ENCODE measurements at places on chromosomes 11 and 22. TPM values are rescaled to one million over a fixed set of nuclear protein-coding genes. Genes with fewer than 3 reads are reported as not detected.

TSGA10IP gene
- total RNA-seq = not detected

GRM5 gene
- not detected for total RNA-seq

PYGM gene
- 0.54 TPM for total RNA-seq

OR2AT4 gene
- total RNA-seq = not detected

UCP3 gene
- 0.07 TPM for total RNA-seq

FADS2 gene
- total RNA-seq = 23.1 TPM

LRRC10B gene
- total RNA-seq = not detected

DRD4 gene
- 0.23 TPM for total RNA-seq

P2RX6 gene
- total RNA-seq = 5.2 TPM

CELSR1 gene
- 7.0 TPM for total RNA-seq

PTPRCAP gene
- total RNA-seq = not detected

MRGPRF gene
- not detected for total RNA-seq

TAF1D gene
- total RNA-seq = 294 TPM

IFITM5 gene
- not detected for total RNA-seq

DNA sequence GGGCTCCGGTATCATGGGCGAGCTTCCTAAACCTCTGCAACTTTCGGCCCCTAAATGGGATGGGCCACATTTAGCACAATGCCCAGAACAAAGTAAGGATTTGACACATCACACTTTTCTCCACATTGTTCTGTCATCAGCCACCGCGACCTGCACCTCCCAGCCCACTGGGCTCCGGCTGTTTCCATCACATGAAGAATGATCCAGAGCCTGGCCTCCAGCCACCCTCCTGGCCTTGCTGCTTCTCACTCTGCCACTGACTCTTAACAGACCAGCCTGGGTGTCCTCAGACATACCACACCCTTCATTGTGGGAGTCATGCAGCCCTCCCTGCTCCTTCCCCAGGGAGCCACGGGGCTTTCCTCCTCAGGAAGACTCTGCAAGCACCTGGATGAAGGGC, 113.7 kb downstream of the IGLL1 start:
- DNase-seq = no peak

DNA sequence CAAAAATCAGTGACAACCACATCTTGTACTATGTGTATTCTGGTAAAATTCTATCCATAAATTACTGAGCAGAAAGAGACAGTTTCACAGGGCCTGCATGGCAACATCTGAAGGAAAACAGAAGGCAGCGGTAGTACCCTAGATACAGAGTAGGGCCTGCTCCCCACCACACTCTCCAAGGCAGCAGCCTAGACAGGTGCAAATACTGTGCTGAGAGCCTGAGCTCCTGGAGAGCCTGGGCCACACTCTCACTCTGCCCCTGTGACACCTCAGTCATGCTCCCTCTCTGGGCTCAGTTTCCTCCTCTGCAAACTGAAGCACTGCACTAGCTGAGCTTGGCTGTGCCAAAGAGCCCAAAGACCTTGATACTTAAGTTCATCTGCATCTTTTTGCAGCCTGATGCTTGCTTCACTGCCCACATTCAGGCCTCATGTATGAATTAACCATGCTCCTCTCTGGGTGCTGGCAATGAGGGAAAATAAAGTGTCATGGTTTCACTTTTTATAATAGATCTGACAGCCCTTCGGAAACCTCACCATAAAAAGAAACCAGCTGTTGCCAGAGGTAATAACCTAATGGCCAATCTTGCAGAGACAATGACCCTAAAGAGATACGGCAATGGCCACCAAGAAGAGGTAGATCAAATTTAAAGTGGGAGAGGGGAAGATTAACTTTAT, 104.7 kb downstream of the PLEKHA7 start:
- no peak for DNase-seq

- DNase-seq = no peak
Measured at GRCh38 chr11:9072626-9073176, 18.7 kb downstream of the SCUBE2 start.

GRCh38 chr11:128283451-128283850, 303.9 kb downstream of the ETS1 start:
- DNase-seq = no peak

- no peak for DNase-seq
Measured at GRCh38 chr22:22318723-22319465, 74.3 kb downstream of the VPREB1 start.

DNA sequence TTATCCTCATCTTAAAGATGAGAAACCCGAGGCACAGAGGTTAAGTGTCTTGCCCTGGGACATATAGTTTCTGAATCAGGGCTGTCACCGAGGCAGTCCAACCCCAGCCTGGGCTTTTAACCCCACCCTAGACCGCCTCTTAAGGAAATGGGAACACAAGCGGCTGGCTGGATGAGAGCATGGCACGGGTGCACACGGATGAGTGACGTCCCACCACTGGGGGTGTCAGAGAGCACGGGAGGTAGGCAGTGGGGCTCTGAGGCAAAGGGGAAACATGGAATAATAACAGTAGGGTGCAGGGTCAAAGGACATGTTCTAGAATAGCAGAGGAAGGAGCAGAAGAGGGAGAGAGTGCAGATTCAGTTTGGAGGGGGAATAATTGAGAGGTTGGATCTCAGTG, 22.3 kb downstream of the PPFIBP2 start:
- no peak for DNase-seq

DNA sequence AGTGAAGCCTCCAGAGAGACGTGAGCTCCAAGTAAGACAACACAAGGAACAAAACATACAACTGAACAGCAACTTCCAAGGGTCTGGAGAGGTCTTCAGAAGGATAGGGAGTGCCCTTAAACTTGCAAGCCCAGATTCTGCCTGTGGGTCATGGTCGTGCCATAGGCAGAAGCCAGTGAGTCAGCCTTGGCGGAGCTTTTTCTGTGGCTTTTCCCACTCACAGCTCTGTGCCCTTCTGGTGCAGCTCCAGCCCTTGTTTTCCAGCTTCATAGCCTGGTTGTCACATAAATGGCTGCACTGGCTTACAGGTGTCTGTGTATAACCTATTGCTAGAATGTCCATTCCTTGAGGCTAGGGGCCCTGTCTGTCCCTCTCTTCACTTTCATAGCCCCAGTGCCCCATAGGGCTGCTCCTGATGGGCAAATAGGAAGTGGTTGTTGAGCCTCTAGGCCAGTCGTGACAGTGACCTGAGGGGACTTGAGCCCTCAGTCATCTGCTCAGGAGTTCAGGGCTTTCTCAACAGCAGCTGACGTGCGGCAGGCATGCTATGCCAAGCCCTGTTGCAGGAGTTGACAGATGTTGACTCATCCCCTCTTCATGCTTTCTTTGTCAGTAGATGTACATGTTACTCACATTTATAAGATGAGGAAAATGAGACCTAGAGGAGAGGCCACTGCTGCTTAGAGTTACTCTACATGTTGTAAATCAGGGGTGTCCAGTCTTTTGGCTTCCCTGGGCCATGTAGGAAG, 7.4 kb downstream of the MED15 start:
- no peak for DNase-seq

DNA sequence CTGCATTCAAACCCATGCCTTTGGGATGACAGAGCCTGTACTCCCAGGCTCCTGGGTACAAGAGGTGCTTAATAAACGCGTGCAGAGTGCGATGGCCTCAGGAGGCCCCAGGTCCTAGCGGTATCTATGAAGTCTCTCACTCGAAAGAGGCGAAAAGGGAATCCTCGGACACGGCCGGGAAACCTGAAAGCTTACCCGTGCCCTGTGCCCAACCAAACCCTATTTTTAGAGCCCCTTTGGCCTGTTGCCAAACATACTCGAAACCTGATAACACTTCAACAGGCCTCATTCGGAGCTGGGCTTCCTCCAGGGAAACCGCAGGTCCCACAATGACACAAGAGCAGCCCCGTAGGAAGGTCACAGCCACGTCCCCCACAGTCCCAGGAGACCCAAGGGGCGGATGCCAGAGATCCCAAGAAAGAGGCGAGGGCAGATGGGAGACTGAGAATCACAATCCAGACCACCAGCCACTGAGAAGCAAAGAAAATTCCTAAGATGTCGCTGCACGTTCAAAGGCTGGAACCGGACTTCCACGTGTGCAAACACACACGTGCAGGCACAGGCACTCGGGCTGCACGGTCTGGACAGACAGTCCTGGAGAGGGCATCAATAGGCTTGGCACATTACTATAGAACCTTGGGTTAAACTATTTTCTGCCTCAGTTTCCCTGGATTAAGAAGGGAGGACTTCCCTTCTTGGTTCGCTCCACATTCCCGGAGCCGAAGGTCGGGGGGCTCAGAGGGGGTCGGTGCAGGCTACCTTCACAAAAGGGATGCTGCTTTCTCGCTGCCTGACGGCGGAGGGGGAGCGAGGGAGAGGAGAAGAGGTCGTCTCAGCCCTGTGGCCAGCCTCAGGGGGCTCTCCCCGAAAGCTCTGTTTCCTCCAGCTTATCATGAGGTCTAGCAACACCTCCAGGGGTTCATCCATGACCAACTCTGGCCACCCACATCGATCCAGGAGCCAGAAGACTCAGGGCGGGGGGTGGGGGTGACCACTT, 8.2 kb downstream of the PDGFB start:
- no peak for DNase-seq

GRCh38 chr11:14645985-14646900, 2.6 kb downstream of the PDE3B start:
- no peak for DNase-seq

DNA sequence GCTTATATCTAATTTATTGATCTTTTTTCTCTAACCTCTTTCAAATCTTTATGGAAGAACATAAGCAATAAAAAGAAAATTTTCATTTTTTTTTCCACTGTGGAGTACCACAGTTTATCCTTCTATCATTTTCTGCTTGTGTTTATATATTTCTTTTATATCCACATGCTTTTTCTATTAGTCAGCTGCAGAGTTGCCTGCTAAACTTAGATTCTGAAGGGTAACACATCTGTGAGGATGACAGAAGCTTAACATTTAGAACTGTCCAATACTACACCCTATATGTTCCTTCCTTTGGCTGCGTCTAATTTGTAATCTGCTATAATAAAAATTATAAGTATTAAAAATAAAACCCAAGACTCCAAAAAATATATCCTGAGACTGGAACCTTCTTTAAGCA, 20.8 kb downstream of the CCDC90B start:
- DNase-seq = no peak

- DNase-seq = no peak
Measured at GRCh38 chr22:45582955-45583320, 80.3 kb downstream of the FBLN1 start.

DNA sequence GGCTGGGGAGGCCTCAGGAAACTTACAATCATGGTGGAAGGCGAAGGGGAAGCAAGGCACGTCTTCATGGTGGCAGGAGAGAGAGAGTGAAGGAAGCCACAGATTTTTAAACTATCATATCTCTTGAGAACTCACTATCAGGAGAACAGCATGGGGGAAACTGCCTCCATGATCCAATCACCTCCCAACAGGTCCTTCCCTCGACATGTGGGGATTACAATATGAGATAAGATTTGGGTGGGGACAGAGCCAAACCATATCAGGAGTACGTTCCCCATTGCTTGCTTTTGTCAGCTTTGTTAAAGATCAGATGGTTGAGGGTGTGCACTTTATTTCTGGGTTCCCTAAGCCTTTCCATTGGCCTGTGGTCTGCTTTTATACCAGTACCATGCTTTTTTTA, 53.7 kb upstream of the E2F8 start:
- DNase-seq = no peak

DNA sequence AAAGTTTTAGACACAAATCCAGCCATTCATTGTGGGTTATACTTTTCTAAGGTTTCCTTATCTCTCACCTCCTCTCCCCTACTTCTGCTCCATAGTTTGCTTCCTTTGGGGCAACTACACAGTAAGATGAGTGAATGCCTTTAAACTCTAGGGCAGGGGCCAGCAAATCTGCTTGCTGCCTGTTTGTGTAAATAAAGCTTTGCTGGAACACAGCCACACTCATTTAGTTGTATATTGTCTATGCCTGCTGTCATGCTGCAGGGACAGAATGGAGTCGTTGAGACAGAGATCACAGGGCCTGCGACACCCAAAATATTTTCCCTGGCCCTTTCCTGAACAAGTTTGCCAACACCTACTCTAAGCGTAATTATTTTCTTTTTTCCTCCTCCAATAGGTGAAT, 58.7 kb downstream of the TECTA start:
- DNase-seq = no peak

GRCh38 chr11:120195601-120196320, 15.1 kb upstream of the OAF start:
- no peak for DNase-seq

GRCh38 chr11:66407651-66408050, 13.2 kb upstream of the NPAS4 start:
- DNase-seq = no peak

DNA sequence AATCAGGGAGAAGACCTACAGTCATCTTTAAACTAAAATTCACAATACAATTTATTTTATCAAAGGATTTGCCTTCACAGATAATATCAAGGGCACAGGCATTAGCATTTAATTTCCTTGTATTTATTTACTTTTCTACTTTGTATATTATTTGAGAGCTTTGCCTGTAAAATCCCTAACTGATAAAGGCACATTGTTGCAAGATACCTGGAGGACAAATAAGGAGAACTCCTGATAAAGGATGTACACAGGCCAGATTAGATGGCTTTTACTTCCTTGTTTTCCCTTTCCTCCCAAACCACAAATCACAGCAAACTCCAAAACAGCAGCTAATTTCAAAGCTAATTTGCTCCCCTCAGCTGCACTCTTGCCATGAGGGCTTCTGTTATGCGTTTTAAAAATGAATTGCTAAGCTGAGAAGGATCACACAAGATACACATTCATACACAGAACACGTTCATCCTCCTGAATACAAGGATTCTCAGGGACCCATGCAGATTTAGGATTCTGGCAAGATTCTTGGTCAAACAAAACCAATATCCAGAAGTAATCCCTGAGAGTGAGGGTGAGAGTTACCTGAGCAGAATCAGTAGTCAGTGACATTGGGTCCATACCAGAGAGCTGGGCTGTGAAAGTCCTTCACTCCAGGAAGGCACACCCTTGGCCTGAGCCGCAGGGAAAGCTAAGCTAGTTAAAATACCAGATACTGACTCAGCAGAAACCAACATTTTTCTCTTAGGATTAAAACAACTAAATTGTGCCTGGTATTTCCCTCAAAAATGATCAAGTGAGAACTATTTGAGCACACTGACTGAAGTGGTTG, 100.3 kb upstream of the CLPB start:
- no peak for DNase-seq

DNA sequence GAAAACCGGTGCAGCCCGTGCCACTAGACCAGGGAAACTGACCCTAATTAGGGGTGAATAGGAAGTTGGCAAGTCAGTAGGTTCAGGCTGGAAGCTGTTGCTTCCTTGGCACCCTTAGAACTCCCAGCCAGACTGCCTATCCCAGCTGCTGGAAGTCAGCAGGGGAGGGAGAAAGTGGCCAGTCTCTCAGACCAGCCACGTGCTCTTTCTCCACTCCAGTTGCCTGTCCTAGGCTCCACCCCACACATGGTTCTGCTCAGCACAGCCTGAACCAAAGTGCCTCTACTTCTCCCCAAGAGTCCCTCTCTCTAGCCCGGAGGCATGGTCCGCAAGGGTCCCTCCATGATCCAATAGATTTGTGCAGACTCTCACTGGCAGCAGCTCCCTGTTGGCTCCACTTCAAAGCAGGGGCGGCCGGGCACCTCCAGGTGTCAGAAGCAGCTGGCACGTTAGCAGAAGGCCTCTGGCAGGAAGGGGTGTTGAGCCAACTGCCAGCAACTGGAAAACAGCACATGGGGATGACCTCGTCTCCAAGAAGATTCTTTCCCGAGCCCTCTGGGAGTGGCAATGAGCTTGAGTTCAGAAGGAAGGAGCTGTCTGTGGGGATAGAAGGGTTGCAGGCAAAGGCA, 27.7 kb downstream of the ARFGAP2 start:
- DNase-seq = no peak
